ENCODE measurements at places on chromosomes 1 and 21. TPM values are rescaled to one million over a fixed set of nuclear protein-coding genes. Genes with fewer than 3 reads are reported as not detected.
A peak's percentile ranks its signal among the peaks of the same experiment; 100 is the strongest.

- DNase-seq: no peak
Measured at GRCh38 chr1:182702826-182703524, 18.6 kb upstream of the RGS8 start.

DNA sequence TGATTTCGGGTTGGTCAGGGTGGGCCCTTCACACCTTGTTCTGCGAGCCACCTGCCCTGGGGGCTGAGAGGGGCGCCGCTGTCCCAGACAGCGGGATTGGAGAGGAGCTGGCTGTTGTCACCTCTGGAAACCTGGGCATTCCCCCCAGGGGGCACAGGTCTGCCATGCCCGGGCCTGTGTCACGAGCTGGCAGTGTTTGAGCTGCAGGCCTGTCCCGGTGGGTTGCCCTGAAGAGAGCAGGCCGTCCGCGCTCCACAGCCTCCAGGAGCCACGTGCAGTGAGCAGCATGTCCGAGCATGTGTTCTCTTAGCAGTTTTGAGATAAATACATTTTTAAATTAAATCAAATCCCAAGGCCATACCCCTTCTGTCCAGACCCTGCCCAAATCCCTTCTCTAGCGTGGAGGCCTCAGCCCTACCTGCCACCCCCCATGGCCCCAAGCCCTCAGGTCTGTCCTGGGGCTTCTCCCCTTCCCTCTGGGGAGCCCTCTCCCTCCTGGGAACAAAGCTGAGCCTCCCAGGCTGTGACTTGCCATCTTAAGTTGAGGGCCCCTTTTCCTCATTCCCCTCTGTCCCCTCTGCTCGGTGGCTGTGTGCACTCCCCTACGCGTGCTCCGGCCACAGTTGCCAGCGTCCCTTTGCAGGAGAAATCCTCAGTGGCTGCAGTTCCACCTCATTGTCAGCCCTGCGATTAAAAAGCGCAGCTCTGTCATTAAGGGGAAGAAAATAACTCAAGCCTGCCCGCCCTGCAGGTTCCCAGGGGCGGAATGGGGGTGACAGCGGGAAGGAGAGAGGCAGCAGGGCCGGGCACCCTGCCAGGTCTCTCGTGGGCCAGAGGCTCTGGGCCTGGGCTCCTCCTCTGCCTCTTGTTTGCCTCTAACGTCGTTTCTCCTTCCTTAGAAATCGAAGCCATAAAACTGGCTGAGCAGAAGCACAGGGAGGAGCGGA lies 26.6 kb downstream of the SLX9 start:
- DNase-seq: no peak

- DNase-seq: peak; percentile 49
Measured at GRCh38 chr1:77900687-77901293, 12.4 kb downstream of the NEXN start.

GRCh38 chr1:170769691-170770090 lies 105.8 kb downstream of the PRRX1 start:
- no peak for DNase-seq

- peak; percentile 75 for DNase-seq
Measured at GRCh38 chr1:109490029-109490933, 3.6 kb upstream of the CYB561D1 start.

GRCh38 chr1:107824946-107825345 lies 140.0 kb downstream of the VAV3 start:
- no peak for DNase-seq

- DNase-seq: no peak
Measured at GRCh38 chr1:3998086-3998485, 98.0 kb upstream of the C1orf174 start.

DNA sequence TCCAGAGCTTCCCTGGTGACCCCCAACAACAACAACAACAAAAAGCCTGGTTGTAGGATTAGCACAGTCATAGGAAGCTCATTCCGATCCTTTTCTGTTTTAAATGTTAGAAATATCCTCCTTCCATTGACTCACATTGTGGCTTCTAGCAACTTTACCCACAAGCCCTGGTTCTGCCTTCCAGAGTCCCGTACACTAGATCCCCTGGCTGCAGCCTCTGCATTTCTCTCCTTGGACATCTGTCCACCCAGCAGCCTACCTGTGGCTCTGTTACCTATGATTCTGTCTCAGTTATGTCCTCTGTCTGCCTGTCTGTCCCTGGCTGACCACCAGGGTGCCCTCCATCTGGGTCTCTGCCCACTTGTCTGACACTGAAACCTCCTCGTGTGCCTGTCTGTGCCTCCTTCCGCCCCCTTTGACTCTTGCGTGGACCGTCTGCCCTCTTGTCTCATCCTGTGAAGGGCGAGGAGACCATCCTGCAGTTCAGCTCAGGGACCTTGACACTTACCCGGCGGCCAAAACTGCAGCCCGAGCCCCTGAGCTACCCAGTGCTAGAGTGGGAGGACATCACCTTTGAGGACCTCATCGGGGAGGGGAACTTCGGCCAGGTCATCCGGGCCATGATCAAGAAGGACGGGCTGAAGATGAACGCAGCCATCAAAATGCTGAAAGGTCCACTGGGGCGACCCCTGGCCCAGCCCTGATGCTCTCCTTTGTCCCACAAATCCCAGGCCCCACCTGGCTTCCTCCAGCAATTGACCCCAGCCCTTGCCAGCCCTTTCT lies 16.1 kb downstream of the TIE1 start:
- no peak for DNase-seq

- no peak for DNase-seq
Measured at GRCh38 chr1:17516303-17517214, 22.9 kb upstream of the ARHGEF10L start.

GRCh38 chr1:176754676-176755075 lies 291.7 kb downstream of the PAPPA2 start:
- DNase-seq: no peak

DNA sequence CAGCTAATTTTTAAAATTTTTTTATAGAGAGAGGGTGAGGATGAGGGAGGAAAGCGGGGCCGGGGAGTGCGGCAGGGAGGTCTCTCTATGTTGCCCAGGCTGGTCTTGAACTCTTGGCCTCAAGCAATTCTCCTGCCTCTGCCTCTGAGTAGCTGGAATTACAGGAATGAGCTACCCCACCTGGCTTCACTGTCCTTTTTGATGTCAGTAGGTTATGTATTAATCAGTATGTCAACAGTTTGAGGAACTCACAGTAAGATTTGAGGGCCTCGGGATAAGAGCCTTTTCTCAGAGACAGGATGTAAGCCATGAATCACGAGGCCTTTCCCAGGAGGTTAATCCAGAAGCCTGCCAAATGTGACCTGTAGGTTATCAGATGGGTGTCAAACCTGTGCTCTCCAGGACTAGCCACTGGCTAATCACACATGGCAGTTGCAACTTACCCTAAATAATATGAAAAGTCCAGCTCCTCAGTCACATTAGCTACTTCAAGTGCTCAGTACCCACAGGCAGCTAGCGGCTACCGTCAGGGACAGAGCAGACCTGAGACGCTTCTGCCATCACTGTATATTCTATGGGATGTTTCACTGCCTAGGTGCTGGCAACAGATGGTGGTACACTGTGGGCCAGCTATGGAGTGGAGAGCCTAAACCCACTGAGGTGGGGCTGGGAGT lies 33.1 kb downstream of the TRIM67 start:
- DNase-seq: no peak

The C1orf226 gene
- total RNA-seq: 1.0 TPM

The ILDR2 gene
- 0.13 TPM for total RNA-seq

The CLDN17 gene
- not detected for total RNA-seq

The HRNR gene
- total RNA-seq: not detected

The FMO2 gene
- total RNA-seq: not detected

The AMY1A gene
- not detected for total RNA-seq

The G0S2 gene
- total RNA-seq: 0.57 TPM

Data from myocyte (in vitro differentiated cells).